Stimulated activated CD4-positive, alpha-beta T cell treated with anti-CD3 and anti-CD28 coated beads, Interleukin-15, amount 100 ng/mL, for 1 hour (primary cell): ENCODE measurements at places on chromosomes 2 and 18.

GRCh38 chr18:25725501-25725900 lies 364.9 kb downstream of the SS18 start:
- DNase-seq: no peak

GRCh38 chr18:79856119-79857007 lies 58.6 kb downstream of the KCNG2 start:
- no peak for DNase-seq

GRCh38 chr18:334575-335132 lies 66.8 kb upstream of the THOC1 start:
- DNase-seq: no peak

DNA sequence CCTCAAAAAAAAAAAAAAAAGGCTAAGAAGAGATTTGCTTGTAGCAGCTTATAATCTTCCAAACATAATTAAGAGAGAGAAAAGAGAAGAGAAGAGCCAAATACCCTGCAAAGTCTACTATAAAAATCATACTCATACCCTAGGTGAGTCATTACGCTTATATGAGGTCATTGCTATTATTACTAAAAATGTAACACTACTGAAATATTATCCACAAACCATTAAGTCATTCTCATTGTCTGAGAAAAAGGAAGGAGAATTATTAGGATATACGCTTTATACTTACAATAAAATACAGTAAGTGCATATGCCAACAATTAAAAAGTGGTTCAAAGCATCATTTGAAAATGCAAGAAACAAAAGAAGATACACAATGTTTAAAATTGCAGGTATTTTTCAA lies 66.5 kb downstream of the COLEC12 start:
- DNase-seq: no peak

GRCh38 chr2:51825823-51826222 lies 793.9 kb upstream of the NRXN1 start:
- no peak for DNase-seq

DNA sequence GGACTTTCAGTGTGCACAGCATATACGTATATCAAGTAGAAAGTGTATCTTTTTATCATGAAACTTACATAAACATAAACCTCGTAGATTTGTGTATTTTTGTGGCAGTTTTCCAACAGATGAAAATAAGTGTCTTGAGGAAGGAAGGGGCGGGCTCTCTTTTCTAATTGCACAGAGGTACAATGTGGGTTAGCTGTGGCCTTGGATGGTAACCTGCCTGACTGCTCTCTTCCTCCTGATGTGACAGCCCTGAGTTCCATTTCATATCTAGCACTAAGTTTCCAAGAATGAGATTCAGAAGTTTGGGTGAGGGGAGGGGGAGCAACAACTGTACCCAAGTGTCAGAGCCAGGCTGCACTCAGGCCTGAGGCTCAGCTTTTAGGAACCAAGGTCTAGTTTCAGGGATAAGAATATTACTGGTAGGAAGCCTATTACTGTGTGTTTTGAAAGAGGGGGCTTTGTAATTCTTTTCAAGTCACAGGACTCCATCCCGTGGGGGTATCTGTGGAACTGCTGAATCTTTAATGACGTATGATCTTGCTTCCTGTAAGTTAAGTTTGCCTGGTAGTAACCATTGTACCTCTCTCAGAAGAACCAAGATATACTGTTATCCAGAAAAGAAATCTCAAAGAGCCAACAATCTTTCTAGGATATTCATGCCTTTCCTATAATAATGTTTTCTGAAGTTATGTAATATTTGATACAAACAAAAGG lies 483.7 kb downstream of the PTPRM start:
- DNase-seq: no peak

GRCh38 chr2:18349421-18349820 lies 211.0 kb downstream of the RDH14 start:
- DNase-seq: no peak

DNA sequence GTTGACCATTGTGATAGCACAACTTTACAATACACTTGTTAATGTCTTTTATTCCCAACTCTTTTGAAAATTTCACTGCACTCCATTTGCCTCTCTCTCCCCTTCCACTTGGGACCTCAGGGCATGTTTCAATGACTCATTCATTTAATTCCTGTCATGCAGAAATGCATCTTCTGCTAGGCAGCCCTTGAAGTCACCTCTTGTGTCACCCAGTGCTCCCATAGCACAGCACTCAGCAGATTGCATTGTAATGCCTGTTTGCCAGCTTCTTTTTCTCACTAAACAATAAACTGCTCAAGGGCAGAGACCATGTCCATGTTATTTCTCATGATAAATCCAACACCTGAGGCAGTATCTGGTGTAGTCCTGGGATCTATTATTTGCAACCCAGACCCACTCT lies 85.9 kb upstream of the ACSL3 start:
- no peak for DNase-seq

GRCh38 chr2:78035804-78036203 lies 513.6 kb upstream of the LRRTM4 start:
- no peak for DNase-seq

GRCh38 chr2:10326707-10327594 lies 24.2 kb downstream of the HPCAL1 start:
- no peak for DNase-seq
